ENCODE measurements at places on chromosomes 12 and 14. TPM values are rescaled to one million over a fixed set of nuclear protein-coding genes. Genes with fewer than 3 reads are reported as not detected.

GRCh38 chr12:26857465-26858176, 24.6 kb upstream of the ITPR2 start:
- ATAC-seq, result no peak

Gene SLC5A8
- total RNA-seq, result not detected

GRCh38 chr12:124493809-124494750, 73.3 kb downstream of the NCOR2 start:
- ATAC-seq, result peak; percentile 26

DNA sequence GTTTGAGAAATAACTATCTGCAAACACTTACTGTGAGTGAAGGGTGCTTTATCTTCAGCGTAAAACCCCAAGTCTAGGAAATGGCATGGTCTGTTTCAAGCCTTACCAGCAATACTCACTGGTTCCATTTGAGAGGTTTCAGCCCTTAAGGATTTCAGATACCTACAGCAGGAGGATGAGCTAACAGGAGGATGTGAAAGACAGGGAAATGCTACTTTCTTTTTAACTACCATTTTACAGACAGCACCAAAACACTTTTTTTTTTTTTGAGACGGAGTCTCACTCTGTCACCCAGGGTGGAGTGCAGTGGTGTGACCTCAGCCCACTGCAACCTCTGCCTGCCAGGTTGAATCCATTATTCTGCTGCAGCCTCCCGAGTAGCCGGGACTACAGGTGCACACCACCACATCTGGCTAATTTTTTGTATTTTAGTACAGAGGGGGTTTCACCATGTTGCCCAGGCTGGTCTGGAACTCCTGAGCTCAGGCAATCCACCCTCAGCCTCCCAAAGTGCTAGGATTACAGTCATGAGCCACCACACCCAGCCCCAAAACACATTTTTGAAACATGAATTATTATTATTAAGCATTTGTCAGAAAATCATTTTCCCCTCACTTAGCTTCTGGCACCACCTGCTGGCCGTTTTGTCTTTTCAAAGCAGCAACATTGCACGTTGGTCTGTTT, 4.6 kb downstream of the MTRFR start:
- peak; percentile 16 for ATAC-seq

GRCh38 chr14:38646391-38646790, 390.5 kb upstream of the CLEC14A start:
- ATAC-seq, result no peak

- ATAC-seq, result no peak
Observed at GRCh38 chr14:89576145-89576927, 159.3 kb upstream of the FOXN3 start.

DNA sequence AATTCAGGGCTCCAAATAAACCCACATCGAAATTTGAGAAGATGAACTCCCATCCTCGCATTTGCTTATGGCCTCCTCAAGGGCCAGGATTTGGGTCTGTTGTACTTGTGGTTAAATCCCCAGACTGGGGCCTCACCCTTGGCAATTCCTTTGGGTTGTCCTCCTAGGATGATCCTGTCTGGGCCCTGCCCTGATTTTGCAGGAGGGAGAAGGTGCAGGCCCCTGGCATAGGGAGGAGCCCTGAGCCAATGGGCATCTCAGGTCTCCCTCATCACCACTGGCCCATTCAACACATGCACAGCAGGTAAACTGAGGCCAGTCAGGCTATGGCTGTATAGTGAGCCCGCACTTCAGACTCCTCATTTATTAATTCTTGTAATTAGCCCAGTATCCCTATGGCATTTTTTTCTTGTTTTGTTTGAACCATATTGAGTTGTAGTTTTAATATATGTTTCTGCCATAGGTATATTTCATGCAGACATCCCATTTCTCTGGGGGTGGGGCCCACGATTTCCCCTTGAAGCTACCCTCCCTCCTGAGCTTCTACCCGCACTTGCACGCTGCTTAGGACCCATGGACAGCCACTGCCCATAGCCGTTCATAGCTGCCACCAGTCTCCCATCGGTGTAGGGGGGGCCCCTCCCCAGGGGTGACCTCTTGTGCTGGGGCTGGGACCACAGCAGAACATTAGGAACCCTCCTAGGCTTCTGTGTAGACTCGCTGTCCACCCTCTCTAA, 67.1 kb upstream of the DDX11 start:
- no peak for ATAC-seq

DNA sequence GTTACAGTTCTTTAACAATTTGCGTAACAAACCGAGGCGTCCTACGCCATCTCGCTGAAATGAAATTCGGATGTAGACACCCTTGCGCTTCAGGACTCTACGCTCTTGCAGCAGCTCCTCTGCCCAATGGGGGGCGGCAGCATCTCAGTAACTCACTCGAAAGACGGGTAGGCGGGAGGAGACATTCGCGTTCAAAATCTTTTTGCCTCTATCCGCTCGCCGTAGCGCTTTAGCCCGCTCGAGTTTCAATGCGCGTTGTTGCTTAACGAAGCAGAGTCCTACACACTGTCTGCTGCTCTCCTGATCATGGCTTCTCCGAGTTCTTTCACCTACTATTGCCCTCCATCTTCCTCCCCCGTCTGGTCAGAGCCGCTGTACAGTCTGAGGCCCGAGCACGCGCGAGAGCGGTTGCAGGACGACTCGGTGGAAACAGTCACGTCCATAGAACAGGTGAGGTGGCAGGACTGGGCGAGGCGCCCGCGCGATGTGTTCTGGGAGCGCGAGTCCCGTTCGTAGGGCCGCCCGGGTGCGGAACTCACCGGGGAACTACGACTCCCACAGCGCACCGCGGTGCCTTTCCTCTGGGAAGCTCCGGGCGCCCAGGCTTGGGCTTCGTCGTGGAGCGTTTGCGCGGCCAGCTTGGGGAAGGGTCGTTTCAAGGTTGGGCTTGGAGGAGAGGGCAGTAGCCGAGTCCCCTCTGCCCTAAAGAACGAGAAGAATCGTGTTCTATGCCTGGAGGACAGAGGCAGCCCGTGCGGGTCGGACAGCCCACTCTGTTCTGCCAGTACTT, at the start of gene FNTB:
FNTB (plus strand) TSS at position 248 of the 790 bp plus-strand sequence; CDS start at position 307, 59 bp downstream.
- ATAC-seq, result peak; percentile 97

GRCh38 chr12:14773685-14774073, 29.6 kb downstream of the WBP11 start:
- ATAC-seq, result no peak

DNA sequence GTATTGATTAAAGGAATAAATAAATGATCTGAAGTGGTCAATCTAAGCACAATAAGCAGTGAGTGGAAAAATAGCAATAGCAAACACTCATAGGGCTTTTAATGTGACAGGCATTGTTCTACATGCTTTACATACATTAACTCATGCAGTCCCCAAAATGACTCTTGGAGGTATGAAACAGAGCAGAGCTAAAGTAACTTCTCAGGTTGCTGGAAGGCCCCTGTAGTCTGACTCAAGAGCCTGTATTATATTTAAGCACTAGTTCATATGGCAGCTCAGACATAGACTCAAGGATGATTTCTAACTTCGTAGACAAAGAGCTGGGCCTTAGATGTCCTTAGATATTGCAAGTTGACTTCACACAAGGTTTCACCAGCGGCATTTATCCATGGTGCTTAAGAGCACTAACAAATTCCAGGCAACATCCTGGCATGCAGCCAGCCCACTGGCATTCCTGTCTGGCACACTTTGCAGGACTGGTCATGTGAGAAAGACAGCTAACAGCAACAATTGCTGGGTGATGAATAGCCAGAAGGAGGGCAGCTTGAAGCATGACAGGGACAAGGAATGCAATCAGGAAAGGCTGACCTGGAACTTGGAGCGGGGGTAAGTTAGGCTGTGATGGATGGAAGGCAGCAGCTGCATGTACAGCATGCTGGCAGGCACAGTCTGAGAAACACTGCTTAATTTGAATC, 22.9 kb upstream of the KTN1 start:
- peak; percentile 68 for ATAC-seq

DNA sequence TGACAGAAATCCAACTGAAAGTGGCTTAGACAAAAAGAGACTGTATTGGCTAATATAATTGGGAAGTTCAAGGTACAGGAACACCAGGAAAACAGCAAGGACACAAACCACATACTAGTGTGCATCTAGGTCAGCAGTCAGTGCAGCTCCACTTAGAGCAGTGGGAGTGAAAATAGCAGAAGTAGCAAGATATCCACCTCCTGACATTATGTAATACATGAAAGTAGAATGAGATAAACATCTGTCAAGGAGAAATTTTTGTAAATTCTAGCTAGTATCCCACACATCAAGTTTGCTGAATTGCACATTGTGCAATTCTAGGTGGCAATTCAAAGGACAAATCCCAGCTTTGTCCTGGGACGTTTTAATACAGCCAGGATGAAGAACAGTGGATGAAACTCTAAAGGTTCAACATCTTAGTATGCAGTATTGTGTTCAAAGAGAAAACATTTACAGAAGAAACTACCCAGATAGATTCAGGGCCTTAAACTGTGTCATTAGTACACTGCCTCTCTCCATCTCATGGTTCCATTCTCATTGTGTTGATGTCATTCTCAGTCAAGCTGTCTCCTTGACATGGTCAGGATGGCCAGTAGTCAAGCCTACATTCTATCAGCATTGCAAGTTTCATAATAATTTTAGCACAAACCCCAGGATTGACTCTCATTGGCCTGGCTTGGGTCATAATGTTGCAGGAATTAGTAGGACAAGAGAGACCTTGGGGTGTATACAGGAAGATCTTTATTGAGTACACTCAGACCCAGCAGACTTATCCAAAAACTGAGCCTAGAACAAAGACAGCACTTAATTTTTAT, 56.8 kb downstream of the SDR9C7 start:
- ATAC-seq, result no peak

DNA sequence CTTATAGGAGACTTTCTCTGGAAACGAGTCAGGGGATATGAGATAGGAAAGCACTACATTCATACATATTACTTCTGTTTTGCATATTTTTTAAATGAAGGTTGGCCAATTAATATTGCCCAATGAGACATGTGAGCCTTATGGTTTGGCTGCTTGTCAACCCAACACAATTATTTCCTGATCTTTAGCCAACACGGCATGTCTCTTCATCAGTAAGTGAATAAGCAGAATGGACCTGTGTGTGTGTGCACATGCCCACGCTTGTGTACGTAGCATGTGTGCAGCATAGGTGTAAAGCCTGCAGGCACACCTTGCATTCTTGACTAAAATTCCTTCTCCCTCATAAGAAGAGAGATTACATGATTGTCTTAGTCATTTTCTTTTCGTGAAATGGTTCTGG, 88.3 kb downstream of the STON2 start:
- peak; percentile 93 for ATAC-seq

DNA sequence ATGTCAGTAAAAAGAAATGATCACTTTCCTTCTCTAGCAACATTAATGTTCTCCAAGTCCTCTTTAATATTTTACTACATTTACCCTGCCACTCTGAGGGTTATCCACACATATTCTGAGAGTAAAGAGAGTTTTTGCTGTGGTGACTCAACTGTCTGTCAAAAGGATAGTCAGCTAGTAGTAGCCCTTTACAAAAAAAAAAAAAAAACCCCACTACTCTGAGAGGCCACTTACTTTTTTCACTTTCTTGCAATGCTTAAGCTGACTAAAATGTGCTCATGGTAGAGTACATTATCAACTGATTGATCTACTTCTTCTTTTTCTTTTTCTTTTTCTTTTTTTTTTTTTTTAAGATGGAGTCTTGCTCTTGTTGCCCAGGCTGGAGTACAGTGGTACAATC, 27.6 kb upstream of the PPM1A start:
- no peak for ATAC-seq

DNA sequence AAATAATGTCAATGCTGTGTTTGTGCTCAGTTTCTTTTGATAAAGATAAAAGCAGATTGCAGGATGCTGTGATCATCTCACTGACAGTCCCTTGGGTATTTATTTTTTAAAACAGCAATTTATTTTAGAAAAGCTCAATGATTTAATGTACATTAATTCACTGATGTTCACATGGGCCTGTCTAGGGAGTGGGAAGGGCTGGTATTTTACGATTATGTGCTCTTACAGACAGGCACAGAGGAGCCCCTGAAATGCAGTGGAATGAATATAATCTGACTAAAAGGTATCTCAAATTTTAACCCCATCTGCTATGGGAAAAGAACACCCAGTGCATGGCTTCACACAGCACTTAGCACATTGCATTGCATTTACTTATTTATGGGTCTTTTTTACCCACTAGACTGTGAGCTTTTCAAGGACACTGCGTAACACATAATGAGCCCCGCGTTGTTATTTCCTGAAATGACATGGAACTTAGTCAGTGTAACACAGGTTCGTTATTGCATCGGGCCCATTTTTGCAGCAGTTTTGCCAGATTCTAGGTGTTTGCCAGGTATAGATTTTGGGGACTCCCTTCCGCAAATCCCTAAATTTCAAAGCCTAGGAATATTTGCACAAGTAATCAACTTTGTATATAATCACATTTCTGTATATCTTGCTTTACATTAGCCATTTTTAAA, 425.3 kb upstream of the FBXO33 start:
- ATAC-seq, result no peak

Gene TMED10
- 293 TPM for total RNA-seq

GRCh38 chr14:93120517-93120916, 4.8 kb upstream of the ITPK1 start:
- ATAC-seq, result no peak

Gene TAS2R20
- 0.96 TPM for total RNA-seq

- peak; percentile 26 for ATAC-seq
Observed at GRCh38 chr12:104485651-104486362, 29.1 kb downstream of the CHST11 start.

DNA sequence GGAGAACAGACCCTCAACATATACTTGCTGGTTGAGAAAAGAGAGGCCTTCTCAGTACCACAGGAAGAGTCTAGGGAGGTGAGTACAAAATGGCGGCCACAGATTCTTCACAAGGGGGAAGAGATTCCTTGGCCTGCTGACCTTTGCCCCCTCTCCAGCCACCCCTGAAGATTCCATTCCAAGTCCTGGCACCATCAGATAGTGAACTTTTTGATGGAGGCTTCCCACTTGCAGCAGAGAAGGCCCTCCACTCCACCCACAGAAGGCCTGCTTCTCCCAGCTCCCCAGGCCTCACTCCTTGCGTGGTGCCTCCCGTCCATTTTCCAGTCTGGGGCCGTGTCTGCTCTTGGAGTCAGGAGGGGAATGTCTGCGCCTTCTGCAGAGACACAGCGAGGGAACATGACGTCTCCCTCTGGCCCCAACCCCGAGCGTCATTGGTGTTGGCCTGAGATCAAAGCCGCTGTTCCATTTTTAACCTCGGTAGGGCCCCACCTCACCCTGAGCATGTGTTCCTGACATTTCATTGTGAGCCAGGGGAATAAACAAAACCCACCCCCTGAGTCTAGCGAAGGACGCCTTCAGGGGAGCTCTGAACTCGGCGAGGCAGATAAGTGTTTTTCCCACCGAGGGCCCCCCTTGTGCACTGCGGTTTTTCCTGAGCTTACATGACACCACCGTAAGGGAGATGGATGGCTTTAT, 268.7 kb upstream of the TBX3 start:
- ATAC-seq, result no peak

DNA sequence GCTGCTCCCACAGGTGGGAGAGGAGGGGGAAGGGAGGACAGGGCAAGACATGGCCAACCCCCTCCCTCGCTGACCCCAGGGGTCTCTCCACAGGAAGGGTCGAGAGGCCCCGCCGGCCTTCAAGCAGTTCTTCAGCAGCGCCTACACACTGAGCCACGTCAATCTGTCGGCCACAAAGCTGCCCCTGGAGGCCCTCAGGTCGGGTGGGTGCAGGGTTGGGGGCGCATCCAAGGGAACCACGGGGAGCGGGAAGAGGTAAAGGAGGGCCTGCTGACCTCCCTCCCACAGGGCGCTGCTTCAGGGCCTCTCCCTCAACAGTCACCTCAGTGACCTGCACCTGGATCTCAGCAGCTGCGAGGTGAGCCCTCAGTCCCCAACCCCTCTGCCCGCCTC, 6.1 kb downstream of the CARMIL3 start:
- no peak for ATAC-seq
